ENCODE measurements at places on chromosomes 12 and 14.

DNA sequence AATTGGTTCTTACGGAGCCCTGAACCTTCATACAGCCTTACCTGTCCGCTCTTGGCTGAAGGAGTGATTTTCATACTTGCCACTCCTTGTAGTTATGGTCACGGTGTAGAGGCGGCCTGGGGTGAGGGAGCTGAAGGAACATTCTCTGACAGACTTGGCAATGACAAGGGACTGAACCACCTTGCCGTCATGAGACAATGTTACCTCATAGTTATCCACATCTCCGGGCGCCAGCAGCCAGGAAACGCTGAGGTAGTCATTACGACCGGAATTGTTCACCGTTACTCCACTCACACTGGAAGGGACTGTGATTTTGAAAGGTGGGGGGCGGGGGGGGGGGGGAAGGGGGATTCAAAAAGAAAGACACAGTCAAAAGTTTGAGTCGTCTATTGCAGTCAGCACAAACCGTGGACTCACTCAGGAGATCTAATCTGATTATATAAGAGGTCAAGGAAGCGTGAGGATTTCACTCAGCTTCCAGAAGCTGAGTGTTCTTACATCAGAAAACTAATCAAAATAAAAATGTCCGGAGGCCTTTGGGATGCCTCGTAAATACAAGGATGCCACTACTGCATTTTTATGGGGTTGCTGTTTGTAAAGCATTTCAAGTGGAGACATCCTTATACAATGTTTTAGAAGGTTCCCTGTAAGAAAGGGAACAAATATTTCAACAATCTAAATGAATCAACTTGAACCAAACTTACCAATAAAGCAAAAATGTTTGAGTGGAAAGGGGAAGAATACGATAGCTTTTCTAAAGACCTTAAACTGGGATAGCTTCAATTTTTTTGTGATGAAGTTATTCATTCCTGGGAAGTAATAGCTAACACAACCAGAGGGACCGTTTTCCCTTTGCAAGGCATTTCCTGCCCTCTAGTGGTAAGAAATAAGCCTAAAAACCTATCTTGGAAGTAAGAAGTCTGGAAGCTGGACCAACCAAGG is 60.6 kb downstream of the PTPRB start:
- no peak for DNase-seq

- no peak for DNase-seq
Observed at GRCh38 chr12:82870771-82871377, 184.2 kb downstream of the TMTC2 start.

DNA sequence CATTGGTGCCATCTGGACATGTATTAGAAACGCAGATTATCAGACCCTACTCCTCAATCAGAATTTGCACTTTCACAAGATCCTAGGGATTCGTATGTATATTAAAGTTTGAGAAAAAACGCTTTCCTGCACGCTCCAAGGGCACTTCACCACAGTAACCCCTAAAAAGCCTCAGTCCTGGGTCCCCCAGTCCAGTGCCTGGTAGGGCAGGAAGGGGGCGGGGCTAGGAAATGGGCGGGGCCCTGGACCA is 369 bp downstream of the DEPDC4 start:
- DNase-seq: peak; percentile 98

DNA sequence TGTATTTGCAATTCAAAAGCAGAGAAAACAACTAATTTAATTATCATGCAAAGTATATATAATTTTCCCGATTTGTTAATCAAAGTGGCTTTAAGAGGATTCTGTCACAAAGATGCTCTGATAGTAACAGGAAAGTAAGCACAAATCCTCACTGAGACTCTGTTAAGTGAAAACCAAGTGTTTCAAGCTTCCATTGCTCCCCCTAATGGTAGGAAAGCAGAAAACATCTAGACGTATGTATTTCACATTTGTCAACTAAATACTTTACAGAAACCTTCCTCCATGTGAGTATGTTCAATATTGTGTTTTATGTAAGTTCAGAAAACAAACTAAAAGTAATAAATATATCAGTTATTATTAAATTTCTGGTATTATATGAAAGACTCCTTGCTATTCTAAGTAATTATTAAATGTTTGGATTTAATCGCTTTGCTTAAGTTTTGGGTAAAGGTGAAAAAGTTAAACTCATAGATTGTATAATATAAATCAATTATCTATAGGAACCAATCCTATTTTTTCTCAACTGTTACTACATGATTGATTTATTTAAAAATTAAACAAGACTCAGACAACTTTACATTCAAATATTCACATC is 1.5 kb upstream of the NTS start:
- no peak for DNase-seq

GRCh38 chr12:106031761-106032622 is 106.8 kb downstream of the NUAK1 start:
- no peak for DNase-seq

DNA sequence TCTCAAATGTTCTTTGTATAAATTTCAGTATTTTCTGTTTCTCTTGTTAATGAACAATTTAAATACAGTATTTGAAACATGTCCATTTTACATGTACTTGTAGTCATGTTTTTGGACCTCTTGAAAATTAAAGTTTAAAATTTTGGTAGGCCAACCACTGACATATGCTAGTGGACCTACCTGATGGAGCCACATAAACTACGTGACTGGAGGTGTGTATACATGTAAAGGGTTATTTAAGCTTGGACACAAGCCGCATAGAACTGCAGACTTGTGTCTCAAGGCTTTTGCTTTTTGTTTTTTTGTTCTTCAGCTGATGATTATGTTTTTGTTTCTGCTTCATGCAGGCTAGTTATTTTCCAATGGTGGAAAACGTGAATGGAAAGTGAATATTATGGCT is 568.5 kb upstream of the MDGA2 start:
- DNase-seq: no peak

GRCh38 chr14:79543967-79544697 is 667.2 kb downstream of the DIO2 start:
- no peak for DNase-seq

- DNase-seq: no peak
Observed at GRCh38 chr14:79363291-79363690, 848.0 kb downstream of the DIO2 start.

DNA sequence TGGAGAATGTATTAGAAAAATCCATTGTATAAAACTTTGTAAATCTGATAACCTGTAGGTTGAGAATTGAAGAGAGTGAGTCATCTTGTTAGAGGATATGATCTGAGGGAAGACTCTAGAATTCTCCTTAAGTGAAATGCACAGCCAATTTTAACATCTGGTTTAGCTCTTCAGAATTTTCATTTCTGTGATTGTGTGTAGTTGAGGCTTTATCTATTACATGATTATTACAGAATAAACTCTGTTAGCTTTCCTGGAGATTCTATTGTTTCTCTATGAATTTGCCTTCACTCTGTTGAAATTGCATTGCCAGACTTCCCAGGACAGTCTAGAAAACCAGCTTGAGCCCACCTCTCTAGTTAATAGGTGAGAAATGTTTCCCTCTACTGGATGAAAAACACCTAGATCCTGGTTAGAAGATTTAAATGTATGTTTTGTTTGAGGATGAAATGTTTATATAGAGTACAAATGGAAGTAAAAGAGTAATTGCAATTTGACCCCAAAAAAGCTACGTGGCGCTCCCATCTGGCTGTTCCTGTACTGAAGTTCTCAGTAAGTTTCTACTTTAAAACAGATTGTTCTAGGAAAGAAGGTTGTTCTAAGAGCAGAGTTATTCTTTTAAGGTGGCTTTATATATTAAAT is 2.9 kb downstream of the NUDT4 start:
- no peak for DNase-seq

DNA sequence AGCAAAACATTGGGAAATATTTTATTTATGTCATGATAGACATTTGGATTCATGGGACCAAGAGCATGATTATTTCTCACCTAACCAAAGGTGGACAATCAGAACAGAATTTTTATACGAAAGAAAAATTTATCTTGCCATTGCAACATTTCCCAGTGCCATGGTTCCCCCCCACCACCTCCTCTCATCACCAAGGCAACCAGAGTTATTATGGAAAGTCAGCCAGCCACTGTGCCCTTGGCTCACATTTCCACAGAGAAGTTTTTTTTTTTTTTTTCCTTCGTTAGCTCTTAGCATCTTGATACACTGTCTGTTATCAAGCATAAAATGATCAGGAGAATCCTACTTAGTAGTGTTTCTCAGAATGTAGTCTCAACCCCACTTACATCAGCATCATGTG is 176.4 kb upstream of the TMTC1 start:
- DNase-seq: no peak

GRCh38 chr14:43872752-43873655 is 634.1 kb downstream of the FSCB start:
- no peak for DNase-seq

- no peak for DNase-seq
Observed at GRCh38 chr12:38555620-38556591, 239.3 kb downstream of the ALG10B start.

- no peak for DNase-seq
Observed at GRCh38 chr14:29242755-29243754, 476.5 kb downstream of the FOXG1 start.

DNA sequence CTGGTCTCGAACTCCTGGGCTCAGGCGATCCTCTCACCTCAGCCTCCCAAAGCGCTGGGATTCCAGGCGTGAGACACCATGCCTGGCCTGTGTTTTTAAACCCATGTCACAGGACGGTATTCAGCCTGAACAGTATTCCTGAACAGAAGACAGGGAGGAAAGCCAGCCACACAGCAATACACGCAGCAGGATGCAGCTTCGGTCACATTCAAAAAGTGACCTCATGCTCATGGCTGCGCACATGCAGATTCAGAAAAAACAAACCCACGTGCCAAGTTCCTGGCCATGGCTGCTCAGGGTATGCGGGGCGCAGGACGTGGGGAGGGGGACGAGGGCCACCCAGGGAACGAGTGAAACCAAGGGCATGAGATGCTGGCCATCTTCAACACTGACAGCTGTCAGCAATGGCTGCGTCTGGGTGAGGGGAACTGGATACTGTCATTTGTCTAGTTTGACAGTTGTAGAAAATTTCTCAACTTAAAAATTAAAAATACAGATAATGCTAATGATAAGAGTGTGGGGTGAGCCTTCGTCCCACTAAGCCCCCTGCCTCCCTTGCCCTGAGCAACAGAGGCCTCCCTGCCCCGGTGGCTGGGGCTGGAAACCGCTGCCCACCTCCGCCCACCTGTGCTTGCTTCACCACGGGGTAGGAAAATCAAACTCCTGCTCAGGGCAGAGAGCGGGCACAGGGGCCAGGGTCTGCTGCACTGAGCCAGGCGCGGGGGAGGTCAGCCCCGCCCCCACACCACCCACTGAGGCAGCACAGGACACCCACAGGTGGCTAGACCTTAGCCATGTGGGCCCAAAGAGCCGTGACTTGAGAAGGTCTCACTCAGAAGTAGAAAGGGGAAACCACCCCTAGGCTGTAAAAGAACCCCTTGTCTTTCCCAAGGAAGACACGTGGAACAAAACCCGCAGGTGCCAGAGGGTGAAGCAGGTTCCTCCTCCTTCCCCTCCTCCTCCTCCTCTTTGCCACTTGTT is 84.2 kb downstream of the SCARB1 start:
- DNase-seq: no peak

DNA sequence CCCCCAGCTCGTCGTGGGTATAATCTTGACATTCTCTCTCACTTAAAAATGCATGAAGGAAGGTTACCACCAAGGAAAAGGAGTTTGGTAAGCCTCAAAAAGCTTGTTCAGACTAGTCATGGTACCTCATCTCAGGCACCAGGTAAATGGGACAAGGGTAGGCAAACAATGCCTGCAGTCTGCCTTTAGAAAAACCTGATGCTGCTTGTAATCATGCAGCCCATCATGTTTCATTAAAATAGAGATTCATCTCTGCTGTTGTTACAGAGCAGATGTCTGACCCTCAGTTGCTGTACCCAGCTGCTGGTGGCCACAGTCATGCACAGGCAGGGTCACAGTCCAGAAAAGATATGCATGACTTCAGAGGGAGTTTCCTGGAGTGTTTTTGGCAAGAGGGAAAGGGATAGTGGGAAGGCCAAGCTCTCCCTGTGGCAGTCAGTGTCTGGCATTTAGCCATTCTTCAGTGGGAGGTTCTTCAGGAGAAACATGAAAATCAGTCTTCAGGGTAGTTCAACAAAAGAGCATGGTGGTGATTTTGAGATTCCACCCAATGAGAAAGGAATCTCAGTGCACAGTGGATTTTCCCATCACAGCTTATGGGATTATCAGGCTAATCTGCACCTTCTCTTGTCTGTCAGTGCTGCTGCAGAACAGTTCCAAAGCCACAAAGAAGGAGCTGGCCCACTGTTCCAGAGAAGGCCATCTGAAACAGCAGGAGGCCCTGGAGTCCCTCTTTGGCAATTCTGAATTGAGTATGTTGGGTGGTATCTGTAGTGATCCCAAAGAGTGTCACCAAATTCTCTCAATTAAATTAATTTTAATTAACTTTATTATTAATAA is 202.7 kb upstream of the FRMD6 start:
- DNase-seq: no peak

GRCh38 chr12:107894589-107894988 is 120.1 kb downstream of the ASCL4 start:
- DNase-seq: no peak

GRCh38 chr12:100567945-100568344 is 5.5 kb upstream of the GAS2L3 start:
- no peak for DNase-seq

GRCh38 chr14:50714450-50715073 is 46.5 kb upstream of the SAV1 start:
- no peak for DNase-seq

DNA sequence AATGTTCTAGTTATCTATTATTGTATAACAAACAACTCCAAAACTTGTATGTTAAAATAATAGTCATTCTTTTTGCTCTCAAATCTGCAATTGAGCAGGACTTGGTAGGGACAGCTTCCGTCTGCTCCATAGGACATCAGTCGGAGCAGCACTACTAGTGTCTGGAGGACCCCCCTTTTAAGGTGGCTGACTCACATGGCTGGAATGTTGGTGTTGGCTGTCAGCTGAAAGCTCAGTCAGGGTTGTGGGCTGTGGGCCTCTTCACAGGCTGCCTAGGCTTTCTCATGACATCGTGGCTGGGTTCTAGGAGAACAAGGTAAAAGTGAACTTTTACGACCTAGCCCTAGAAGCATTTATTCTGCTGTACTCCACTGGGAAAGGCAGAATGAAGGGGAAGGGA is 160.6 kb downstream of the ANO4 start:
- no peak for DNase-seq

GRCh38 chr14:93332397-93332852 is 411 bp downstream of the BTBD7 start:
- DNase-seq: peak; percentile 45

GRCh38 chr14:59507063-59507751 is 22.9 kb downstream of the JKAMP start:
- DNase-seq: peak; percentile 72

DNA sequence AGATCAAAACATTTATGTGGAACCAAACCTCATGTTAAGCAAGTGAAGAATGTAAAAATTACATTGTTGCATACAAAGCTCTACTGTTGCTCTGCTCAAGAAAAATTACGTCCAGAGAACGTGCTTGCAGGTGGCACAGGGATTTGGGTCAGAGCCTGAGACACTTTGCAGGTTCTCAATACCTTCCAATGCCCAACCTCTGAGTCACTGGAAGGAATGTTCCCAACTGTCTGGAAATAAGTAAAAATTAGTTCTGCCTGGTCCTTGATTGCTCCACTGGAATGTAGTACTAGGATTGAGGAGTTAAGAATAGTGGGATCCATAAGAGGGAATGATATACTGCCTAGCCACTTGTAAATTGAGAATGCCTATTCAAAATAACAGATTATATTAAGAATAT is 2.8 kb upstream of the IFNG start:
- DNase-seq: no peak
